ENCODE measurements at places on chromosomes 11 and 22.

DNA sequence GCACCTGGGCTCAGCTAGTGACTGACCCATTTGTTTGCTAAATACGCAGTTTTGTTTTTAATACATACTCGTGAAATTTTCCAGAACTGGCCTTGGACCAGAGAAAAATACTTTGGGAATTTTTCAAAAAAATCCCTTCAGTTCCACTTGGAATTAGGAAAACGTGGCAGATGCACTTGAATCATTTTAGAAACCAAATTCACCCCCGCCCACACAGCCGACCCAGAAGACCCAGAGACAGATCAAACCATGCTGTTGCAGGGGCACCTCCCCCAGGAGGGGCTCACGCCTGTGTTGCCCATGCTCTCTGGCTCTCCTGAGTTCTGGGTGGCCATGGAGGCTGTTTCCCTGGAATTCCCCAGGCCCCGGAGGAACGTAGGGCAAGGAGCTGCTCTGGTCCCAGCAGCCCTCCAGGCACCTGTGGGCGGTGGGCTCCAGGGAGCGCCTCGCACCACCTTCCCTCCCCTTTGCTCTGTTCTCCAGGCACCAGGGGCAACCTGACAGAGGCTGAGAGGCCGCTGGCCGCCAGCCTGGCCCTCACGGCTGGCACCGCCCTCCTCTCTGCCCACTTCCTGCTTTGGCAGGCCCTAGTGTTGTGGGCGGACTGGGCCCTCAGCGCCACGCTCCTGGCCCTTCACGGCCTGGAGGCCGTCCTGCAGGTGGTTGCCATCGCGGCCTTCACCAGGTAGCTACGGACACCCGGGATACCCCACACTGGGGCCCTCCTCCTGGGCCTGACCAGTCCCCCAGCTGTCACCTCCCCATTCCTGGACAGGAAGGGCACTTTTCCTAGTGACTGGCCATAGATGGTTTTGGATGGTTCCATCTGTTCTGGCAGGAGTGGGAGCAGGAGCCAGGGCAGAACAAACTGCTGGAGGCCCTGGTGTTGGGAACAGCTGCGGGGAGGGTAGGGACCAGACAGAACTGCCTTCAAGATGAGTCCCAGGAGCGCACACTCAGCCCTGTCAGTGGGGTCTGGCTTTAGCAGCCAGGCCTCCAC, 3.3 kb upstream of the EPS8L2 start:
- no peak for ATAC-seq

- ATAC-seq = no peak
Observed at GRCh38 chr22:20867179-20868024, 8.6 kb downstream of the SNAP29 start.

- ATAC-seq = peak; percentile 48
Observed at GRCh38 chr11:124762624-124763155, 600 bp upstream of the ESAM start.

- ATAC-seq = no peak
Observed at GRCh38 chr11:35144136-35144741, 5.3 kb downstream of the CD44 start.

GRCh38 chr22:35454416-35455054, 54.6 kb downstream of the MCM5 start:
- no peak for ATAC-seq

- ATAC-seq = no peak
Observed at GRCh38 chr11:115224551-115224950, 279.7 kb downstream of the CADM1 start.

DNA sequence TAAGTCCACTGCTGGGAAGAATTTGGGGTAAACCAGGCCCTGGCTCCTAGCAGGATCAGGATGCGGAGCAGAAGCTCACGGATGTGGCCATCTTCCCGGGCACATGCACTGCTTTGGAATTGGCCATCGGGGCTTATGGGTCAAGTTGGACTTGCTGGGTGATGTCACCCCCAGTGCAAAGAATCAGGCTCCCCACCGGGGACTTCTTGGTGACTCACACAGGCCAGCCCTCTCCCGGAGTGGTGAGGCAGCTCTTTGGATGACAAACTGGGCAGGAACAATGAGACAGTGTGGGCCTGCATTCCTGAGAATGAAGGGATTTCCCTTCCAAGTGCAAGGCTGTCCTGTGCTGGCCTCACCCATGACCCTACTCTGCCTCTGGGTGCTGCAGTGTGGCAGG, 128.8 kb upstream of the ANO1 start:
- peak; percentile 86 for ATAC-seq

GRCh38 chr11:70430671-70431574, 32.6 kb downstream of the CTTN start:
- ATAC-seq = no peak

- ATAC-seq = peak; percentile 51
Observed at GRCh38 chr11:125626288-125626950, 1.5 kb downstream of the CHEK1 start.

DNA sequence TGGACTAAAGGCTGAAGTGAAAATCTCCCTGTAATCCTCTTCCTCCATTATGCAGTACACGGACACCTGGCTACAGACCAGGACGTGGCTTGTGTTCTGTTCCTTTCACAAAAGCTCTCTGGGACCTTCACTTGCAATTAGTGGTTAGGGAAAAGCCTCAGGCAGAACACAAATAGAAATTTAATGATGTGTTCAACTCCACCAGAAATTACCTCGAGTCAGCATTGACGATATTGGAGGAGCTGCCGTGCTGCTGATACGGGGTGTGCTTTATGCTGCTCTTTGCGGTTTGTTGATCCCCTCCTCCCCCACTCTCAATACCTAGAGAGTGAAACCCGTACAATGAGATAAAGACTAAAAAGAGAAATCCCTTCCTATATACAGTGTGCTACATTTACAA, 48.9 kb downstream of the POLD3 start:
- ATAC-seq = no peak

DNA sequence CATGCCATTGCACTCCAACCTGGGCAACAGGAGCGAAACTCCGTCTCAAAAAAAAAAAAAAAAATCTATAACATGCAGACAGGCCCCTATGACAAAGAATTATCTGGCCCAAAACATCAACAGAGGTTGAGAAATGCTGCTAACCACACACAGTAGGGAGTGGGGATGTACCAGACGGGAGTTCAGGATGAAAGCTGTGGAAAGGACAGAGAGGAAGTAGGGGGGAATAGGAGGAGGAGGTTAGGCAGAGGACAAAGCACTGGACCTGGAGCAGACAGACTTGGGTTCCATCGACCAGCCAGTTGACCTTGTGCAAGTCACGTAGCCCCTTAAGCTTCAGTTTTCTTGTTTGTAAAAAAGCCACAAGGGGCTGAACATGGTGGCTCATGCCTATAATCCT, 12.5 kb downstream of the LRP4 start:
- no peak for ATAC-seq

- ATAC-seq = no peak
Observed at GRCh38 chr11:11084337-11084736, 226.5 kb upstream of the ZBED5 start.

DNA sequence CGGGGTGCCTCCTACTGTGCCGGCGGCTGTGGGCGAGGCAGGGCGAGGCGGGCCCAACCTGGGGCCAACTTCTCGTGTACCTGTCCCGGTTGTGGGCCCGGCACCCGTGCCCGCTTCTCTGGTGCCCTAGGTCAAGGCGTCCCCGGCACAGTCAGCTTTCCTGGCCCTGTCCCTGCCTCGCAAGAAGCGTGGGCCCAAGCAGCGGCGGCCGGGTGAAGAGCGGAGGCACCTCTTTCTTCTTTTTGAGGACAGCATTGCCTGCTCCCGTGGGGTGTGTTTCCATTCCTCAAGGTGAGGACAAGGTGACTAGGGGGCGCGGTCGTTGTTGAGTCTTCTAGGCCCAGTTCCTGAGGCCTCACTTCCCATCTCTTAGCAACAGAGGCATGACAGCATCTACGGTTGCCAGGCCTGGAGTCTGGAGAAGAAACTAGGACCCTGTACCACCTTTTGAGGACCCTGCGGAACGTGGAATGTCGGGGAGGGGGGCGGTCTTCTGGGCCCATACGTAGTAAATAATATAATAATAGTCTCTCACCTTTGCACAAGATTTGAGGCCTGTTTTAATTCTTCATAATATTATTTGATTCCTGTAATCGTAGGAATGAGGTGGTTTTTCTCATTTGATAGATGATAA, 418 bp downstream of the ACO2 start:
- peak; percentile 31 for ATAC-seq

- no peak for ATAC-seq
Observed at GRCh38 chr22:19081351-19081750, 40.9 kb downstream of the DGCR2 start.

GRCh38 chr11:47359162-47359561, 6.7 kb upstream of the MYBPC3 start:
- ATAC-seq = no peak

DNA sequence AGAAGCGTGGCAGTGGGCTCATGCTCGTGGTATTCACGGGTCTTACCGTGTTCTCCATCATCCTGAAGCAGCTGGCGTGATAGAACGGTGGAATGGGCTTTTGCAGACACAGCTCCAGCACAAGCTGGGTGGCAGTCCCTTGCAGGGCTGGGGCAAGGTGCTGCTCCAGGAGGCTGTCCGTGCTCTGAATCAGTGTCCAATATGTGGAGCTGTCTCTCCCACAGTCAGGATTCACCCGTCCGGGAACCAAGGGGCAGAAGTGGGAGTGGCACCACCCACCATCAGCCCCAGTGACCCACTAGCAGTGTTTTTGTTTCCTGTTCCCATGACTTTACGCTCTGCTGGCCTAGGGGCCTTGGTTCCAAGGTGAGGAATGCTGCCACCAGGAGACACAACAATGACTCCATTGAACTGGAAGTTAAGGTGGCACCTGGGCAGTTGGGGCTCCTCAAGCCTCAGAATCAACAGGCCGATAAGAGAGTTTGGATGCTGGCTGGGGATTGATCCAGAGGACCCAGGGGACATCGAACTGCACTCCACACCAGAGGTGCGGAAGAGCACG, 16.9 kb upstream of the CD81 start:
- ATAC-seq = no peak
